ENCODE measurements at places on chromosomes 4 and X.

- no peak for DNase-seq
Measured at GRCh38 chrX:67523932-67524331, 19.9 kb upstream of the AR start.

- DNase-seq, result no peak
Measured at GRCh38 chr4:145484225-145484846, 2.7 kb downstream of the SMAD1 start.

DNA sequence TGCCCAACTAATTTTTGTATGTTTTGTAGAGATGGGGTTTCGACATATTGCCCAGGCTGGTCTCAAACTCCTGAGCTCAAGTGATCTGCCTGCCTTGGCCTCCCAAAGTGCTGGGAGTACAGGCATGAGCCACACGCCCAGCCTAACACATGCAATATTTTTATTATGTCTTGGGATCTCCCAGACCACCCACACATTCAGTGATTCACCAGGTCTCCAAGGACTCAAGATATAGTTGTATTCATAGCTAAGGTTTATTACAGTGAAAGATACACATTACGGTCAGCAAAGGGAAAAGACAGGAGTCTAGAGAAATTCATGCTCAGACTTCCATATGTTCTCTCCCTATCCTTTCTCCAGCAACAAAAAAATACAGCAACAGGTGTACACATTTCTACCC is 25.5 kb upstream of the FAM120C start:
- DNase-seq, result no peak

GRCh38 chrX:47489507-47490275 is 6.7 kb upstream of the ZNF41 start:
- no peak for DNase-seq

GRCh38 chrX:132491191-132491590 is 2.4 kb upstream of the MBNL3 start:
- DNase-seq, result no peak

- DNase-seq, result no peak
Measured at GRCh38 chr4:3098346-3098745, 23.9 kb downstream of the HTT start.

DNA sequence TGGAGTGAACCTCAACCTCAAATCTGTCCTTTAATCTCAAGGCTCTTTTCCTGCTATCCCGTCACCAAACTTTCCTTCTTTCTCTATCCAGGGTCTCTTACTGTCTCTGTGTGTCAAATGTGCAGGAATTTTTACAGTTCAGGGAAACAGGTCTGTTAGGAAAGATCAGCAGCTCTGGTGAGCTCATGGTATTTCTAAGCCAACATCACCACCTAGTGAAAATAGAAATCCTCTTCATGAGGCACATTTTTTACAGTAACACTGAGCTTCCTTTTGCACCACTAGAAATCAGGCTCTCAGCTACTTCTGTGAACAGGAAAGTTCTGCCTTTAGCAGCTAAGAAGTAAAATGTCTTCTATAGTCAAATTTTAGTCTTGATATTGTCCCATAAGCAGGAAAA is 39.6 kb downstream of the NUDT11 start:
- DNase-seq, result no peak

GRCh38 chr4:87516683-87517082 is 12.5 kb downstream of the SPARCL1 start:
- DNase-seq, result no peak

- DNase-seq, result no peak
Measured at GRCh38 chr4:139951021-139951420, 203.0 kb downstream of the MAML3 start.

- no peak for DNase-seq
Measured at GRCh38 chr4:168630445-168631187, 133.8 kb downstream of the PALLD start.

- DNase-seq, result no peak
Measured at GRCh38 chrX:126836186-126836585, 16.7 kb downstream of the PRR32 start.

DNA sequence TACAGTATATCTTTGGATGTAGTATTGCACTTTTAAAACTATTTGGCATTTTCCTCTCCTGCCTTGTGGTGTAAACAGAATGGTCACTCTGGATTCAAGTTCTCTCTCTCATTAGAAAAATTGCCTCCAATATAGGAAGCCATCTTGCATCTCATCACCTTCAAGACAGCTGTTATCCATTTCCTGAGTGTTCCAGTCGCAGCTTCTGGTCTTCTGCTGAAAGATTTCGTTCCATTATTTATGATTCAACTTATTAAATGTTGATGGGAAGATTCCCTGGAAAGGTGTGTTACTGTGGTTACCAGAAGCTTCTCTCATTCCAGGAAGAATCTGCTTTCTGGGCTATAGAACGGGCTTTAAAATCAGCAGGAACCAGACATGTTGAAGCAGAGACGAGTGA is 568.3 kb upstream of the SLIT2 start:
- DNase-seq, result no peak

- DNase-seq, result no peak
Measured at GRCh38 chrX:15274946-15275345, 5.1 kb upstream of the ASB9 start.

DNA sequence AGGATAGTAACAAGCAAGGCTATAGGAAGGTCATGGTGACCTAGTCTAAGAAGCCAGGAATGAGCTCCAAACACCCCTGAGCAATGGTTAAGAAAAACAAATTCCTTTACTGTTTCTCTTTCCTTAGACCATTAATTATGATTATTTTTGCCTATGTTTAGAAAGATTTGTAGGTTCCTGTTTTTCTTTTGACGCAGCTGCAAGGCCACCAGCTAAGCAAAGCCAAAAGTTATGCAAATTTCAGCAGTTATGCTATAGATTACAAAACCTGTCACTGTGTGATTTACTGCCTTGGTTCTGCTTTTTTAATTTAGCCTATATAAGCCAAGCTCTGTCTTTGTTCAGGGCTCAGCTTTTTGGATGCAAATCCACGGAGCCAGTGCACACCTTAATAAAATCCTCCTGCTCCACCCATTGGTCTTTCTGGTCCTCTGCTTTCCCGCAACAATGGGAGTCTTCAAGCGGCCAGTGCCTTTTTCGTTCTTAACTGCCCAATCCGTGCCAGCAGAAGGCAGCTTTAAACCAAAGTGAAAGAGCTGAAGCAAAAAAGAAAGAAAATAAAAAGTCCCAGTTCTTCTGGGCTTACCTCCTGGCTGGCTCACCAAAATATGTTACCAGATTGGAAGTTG is 1.4 kb upstream of the CEP135 start:
- no peak for DNase-seq

GRCh38 chr4:106875340-106875739 is 160.8 kb downstream of the DKK2 start:
- DNase-seq, result no peak

DNA sequence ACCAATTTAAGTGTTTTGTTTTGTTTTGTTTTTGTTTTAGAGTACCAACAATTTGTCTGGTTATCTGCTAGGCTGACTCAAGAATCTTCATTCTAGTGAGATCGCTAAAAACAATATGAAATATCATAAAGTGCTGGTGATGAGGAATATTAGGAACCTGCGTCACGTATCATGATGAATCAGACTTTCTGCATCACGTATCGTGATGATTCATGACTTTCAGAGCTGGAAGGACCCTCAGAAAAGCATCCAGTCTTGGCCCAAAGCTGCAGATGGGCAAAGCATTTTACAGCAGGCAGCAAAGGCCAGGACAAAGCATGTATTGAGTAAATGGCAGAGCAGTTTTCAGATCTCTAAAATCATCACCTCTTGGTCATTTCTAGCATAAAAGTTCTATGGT is 278.0 kb upstream of the BOD1L1 start:
- no peak for DNase-seq

DNA sequence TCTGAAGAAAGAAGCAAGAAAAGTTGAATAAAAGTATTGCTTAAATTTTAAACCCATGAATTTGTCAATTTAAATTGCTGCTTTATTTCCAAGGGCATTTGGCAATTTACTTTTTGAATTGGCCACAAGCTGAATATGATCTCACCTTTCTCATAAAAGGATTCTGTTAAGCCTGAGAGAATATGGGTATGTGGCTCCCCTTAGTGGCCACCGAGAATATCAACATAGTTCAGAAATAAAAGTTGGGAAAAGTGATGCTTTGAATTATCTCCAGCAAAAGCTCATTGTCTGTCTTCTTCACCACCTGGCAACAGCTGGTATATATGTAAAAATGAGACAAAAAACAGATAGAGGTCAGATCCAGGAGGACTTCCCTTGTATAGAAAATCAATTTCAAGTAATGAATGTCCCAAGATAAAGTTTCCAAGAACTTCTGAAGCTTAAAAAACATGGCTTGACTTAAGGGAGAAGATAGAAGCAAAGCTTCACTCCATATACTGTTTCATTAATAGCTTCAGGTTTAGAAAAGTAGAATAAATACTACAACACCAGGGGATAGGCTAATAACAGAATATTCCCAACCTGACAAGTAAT is 290.7 kb upstream of the FAM241A start:
- no peak for DNase-seq

DNA sequence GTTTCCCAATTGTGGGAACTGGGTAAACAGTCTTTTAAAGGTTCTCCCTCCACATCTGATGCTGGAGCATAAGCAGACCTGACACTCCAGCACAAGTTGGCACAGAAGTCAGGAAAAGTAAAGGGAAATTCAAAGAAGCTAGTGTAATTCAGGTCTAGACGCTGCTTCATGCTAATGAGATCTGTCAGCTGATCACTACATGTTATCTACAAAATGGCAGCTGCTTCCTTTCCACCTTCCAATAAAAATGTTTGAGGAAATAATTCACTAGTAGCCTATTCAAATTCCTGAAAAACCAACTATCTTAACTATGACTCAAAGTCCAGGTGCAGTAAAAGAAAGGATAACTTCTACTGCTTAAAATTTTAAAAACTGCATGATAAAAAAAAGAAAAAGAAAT is 29.3 kb downstream of the DCAF8L2 start:
- no peak for DNase-seq

DNA sequence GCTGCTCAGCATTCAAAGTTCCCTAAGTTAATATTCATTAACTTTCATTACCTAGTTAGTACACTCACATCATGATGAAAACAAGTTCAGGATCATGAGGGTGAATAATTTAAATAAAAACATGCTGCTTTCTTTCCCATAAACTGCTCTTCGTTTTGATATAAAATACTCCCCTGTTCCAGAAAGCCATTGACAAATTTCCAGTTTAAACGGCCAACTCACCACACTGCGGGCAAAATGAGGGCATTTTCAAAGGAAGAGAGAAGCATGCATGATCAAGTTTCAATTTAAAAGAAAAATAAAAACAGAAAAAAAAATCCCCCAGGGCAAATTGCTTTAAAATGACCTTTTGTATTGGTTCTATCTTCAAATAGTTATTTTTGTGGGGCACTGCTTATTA is 69.6 kb downstream of the EPHA5 start:
- no peak for DNase-seq

- no peak for DNase-seq
Measured at GRCh38 chr4:152045807-152046571, 285.2 kb upstream of the GATB start.

- DNase-seq, result no peak
Measured at GRCh38 chrX:152850465-152850864, 19.6 kb downstream of the NSDHL start.

DNA sequence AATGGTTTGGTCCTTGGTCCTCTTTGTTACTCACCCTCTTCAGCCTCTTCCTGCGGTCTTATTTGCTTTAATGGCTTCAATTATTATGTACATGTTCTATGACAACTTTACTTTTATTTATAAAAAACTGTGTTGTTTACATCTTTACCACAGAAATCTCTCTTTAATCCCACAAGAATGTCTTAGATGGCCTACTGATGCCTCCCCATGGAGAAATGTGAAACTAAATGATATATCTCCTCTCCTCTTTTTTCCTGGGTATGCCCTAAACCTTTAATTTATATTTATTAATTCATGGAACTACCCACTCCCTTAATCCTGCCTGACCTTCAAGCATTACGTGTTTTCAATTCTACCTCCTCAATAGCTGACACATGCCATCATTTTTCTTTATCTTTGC is 573.2 kb downstream of the CENPC start:
- no peak for DNase-seq

DNA sequence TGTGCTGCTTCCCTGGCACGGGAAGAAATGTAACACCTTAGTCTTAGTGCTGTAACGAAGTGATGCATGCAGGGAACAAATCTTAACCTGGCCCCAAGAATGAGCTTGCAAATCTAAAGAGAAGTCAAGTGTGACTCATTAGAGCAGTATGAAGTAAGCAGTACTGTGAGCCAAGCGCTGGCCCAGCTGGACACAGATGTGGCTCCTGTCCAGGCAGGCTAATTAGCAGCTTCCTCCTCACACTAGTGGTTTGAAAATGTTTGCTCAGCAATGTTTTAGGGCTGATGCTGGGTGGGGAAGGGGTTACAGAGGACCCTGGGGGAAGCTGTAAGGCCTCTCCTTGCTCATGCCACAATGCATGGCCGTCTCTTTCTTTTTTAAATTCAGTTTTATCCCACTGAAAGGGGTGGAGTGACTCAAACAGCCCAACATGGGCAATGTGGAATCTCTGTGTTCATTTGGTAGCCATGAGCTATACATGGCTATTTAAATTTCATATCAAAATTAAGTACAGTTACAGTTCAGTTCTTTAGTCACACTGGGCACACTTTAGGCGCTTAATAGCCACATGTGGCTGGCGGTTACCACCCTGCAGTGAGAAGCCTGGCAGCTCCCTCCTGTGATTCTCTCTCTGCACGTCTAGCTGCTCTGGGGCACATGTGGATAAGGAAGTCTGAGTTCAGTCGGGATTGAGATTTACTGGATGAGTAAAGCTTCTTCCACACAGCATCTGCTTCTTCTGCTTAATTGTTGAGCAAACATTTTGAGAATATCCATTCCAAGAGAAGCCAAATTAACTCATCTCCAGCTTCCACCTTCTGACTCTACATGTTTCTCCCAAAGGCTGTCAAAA is 48.8 kb downstream of the MAP7D2 start:
- peak; percentile 56 for DNase-seq

- DNase-seq, result no peak
Measured at GRCh38 chrX:24946369-24946768, 69.4 kb downstream of the ARX start.

- DNase-seq, result no peak
Measured at GRCh38 chr4:17516980-17517379, 2.0 kb downstream of the CLRN2 start.

DNA sequence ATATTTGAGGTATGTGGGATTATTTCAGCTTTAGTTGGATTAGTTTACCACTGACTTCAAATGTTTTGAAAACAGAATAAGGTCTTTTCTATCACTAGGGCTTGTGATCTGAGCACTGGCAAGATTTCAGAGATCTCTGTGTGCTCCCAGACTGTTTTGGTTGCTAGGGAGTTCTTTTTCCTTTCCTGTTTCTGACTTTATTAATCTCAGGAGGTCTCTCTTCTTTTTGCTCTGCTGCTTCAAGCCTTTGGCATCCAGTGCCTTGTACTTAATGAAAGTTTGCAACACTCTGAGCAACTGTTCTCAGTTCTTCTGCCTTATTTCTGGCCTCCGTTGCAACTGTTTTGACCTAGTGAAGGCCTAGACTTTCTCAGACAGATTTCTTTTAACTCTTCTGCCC is 32.1 kb upstream of the PAQR3 start:
- no peak for DNase-seq

GRCh38 chrX:22987452-22987851 is 12.3 kb upstream of the DDX53 start:
- no peak for DNase-seq

All from GM04503 (cell line).